Stimulated activated CD8-positive, alpha-beta memory T cell treated with anti-CD3 and anti-CD28 coated beads, Interleukin-7, amount 100 ng/mL, for 1 hour (primary cell): ENCODE measurements at places on chromosomes 11 and 22.

DNA sequence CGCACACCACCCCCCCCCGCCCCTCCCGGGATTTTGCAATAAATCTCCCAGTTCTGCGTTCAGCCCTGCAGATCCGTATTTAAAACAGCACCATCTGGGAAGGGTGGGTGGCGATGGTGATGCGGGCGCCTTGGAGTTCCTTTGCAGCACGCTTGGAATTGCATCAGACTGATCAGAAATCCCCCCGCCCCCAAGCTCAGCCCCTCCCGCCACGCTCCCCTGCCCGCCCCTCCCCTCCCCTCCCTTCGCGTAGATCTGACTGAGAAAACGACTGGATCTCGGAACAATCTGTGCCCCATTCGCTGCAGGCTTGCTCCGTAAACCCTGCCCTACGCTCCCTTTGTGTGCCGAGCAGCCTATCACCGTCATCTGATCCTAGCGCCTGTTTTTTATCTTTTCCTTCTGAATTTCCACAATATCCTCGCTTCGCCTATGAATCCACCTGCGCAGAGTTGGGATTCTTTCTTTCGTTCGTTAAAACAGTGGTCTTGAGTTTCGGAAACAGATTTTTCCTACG lies 18.1 kb upstream of the BDNF start:
- no peak for DNase-seq

GRCh38 chr22:44328762-44329161 lies 16.0 kb upstream of the SHISAL1 start:
- DNase-seq = no peak

GRCh38 chr11:67054836-67055523 lies 1.7 kb upstream of the RHOD start:
- no peak for DNase-seq

DNA sequence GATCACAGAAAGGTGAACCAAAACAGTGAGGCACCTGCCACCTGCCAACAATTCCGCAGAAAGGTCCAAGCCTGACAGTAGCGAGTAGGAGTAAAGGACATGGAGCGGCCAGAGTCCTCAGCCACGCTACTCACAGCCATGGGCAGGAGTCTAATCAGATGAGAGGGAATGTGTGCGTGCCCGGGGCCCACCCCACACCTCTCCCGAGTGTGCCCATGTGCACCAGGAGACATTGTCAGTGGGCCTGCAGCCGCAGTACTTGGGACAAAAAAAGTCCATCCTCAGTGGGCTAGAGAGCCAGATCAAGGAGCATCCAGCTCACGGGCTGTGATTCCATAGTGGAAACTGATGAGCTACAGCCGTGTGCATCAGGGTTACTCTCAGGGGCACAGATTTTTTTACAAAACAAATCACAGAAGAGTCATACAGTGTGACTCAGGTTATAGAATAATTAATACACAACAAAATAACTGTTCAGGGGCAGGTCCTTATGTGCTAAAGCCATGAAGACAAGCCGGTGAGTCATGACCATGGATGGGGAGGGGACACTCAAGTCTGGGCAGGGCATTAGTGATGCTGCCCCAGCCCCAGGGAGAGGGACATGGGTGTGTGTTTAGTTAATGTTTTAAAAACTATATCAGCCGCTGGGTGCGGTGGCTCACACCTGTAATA lies 12.0 kb downstream of the SART1 start:
- no peak for DNase-seq

DNA sequence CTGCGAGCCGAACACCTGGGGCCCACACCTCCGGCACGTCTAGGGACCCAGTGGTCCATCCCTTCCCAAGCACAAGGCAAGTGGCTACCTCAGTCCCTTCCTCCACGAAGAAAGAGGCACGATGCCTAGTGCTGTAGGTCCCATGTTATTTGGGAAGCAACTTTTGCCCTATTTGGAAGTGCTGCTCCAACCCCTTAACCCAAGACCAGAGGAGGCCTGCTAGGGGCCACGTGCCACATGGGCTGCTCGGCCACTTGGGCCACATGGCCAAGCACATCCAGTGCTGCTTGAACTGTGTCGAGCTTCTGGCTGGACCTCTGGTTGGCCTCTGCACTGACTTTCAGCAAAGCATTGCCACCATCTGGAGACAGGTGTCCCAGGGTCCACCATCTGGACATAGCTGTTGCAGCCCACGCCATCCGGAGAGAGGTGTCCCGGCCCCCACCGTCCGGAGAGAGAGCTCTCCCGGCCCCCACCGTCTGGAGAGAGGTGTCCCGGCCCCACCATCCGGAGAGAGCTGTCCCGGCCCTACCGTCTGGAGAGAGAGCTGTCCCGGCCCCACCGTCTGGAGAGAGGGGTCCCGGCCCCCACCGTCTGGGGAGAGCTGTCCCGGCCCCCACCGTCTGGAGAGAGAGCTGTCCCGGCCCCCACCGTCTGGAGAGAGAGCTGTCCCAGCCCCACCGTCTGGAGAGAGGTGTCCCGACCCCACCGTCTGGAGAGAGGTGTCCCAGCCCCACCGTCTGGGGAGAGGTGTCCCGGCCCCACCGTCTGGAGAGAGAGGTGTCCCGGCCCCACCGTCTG lies 6.5 kb upstream of the B4GALNT4 start:
- DNase-seq = no peak

DNA sequence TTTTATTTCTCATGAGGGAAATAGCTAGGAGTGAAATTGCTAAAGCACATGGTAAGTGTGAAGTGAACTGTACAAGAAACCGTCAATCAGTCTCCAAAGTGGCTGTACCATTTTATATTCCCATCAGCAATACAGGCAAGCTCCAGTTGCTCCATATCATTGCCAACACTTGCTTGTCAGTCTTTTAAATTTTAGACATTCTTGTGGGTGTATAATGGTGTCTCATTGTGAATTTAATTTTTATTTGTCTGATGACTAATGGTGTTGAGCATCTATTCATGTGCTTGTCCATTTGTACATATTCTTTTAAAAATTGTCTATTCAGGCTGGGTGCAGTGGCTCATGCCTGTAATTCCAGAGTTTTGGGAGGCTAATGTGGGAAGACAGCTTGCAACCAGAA lies 34.1 kb upstream of the SMCO4 start:
- DNase-seq = no peak

- DNase-seq = no peak
Observed at GRCh38 chr22:19291218-19291579, 320 bp downstream of the CLTCL1 start.

GRCh38 chr11:125426818-125427528 lies 69.1 kb downstream of the FEZ1 start:
- DNase-seq = no peak

GRCh38 chr11:34068111-34068510 lies 16.6 kb downstream of the CAPRIN1 start:
- DNase-seq = no peak

GRCh38 chr22:37212174-37212906 lies at the start of gene SSTR3:
Gene SSTR3 (minus strand): TSS chr22:37212477. CDS start chr22:37207803, 4,674 bp downstream.
- no peak for DNase-seq

DNA sequence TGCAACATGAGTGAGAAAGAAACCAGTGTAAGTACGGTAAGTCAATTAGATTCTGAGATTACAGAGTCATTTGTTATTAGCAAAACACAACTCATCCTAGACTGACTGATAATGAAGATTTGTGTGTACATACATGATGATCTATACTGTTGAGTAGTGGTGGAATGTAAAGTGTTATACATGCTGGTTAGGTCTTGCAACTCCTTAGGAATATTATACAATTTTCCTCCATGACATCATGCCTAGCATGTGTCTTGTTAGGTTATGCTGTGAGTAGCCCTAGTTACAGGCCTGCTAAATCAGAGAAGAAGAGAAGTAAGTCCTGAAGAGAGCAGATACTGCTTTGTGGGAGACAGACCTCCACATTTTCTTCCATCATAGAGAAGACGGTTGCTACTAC lies 880.6 kb downstream of the LUZP2 start:
- DNase-seq = no peak

DNA sequence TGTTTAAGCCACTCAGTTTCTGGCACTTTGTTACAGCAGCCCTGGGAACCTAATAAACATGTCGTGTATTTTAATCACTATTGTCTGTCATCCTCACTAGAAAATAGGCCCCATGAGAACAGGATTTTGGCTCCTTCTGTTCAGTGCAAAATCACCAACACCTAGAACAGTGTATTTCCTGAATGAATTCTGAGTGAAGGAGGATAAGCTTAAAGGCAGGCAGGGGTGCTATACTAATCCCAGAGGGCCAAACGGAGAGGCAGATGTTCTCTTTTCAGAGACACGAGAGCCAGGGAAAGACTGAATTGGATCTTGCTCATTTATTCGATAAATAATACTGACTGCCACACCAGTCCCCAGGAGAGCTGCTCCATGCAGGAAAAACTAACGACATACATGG lies 10.4 kb downstream of the SMCO4 start:
- no peak for DNase-seq

GRCh38 chr11:114263513-114264170 lies 32.6 kb upstream of the NNMT start:
- DNase-seq = no peak

DNA sequence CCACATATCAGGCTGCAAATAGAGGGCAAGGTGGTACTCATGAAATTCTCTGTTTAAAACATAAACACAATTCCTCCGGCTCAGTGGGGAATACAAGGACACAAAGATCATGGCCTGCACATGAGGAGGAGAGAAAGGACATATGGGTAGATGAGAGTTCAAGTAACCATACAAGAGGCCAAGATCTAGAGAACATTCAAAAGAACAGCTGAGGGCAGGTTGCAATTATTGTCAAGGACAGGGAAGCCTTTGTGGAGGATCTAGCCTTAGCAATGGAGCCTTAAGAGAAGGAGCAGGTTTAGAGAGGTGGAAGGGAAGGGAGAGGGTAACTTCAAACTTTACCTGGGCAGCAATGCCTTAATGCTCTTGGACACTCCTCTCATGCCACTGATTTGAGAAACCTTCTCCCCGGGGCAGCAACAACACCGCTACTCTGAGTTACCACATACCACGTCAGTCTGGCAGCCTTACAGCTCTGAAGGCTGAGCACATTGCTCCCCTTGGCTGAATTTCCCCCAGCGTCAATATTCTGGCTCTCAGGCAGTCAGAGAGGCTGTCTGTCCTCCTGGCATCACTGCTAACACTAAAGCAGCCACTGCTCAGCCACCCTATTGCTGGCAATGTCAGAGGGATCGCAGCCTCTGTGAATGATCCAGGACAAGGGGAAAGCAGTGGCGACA lies 55.5 kb downstream of the CLPB start:
- no peak for DNase-seq

DNA sequence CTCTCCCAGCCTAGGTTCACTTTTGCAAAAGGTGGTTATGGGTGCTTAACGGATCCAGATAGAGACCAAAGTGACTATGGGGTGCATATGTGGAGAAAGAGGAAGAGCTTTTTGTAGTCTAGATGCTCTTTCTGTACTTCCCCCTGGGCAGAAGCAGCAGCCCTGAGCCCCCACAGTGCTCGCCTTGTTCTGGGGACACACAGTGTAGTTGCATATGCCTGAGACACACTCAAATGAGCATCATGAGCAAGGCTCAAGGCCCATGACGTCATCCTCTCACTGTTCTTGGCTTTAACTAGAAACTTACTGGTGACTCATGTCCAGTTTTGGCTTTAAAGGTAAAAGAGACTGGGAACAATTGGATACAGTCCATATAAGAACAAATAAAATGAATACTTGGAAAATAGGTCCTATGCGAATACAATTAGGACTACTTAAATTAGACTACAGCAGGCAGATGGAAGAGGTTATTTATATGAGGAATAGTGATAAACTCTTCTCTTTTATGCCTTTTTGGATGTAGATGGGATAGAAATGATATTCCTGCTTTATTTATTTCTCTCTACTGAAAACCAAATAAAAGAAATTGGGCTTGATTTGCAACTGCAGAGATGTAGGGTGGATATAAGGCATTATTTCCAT lies 20.1 kb upstream of the PEX26 start:
- DNase-seq = no peak

DNA sequence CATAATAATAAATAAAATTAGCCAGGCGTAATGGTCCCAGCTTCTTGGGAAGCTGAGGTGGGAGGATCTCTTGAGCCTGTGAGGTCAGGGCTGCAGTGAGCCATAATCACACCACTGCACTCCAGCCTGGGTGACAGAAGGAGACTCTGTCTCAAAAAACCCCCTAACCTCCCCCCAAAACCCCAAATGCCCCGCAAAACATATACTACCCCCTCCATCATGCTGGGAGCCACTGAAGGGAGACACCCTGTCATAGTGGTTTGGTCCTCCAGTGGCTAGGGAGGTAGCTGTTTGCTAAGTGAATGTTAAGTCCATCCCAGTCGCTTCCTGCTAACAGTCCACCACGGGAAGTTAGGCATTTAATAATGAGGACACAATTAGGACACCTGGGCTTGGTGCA lies 125.0 kb downstream of the ABTB2 start:
- DNase-seq = no peak

GRCh38 chr11:11845071-11845470 lies 3.3 kb downstream of the USP47 start:
- no peak for DNase-seq

DNA sequence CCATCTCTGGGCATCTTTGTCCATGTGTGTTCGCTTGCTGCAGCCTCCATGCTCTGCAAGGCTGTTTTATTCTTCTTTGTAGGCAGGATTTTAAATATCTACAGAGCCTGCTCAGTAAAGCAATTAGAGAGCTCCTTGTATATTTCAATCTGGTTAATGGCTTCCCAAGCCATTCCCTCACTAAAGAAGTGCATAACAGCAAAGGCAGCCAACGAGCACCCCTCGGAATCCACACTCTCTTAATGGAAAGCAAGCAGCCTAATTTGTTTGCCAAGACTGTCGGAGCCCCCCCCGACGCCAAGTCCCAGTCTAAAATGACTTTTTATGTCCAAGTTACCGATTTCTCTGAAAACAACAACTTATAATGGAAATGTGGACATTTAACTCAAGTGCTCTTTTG lies 123.6 kb downstream of the ARL14EP start:
- no peak for DNase-seq

- no peak for DNase-seq
Observed at GRCh38 chr22:50141891-50142363, 28.6 kb upstream of the PANX2 start.

GRCh38 chr22:20101638-20102037 lies 14.3 kb upstream of the RANBP1 start:
- no peak for DNase-seq

GRCh38 chr11:17602105-17603001 lies 55.3 kb downstream of the OTOG start:
- no peak for DNase-seq

DNA sequence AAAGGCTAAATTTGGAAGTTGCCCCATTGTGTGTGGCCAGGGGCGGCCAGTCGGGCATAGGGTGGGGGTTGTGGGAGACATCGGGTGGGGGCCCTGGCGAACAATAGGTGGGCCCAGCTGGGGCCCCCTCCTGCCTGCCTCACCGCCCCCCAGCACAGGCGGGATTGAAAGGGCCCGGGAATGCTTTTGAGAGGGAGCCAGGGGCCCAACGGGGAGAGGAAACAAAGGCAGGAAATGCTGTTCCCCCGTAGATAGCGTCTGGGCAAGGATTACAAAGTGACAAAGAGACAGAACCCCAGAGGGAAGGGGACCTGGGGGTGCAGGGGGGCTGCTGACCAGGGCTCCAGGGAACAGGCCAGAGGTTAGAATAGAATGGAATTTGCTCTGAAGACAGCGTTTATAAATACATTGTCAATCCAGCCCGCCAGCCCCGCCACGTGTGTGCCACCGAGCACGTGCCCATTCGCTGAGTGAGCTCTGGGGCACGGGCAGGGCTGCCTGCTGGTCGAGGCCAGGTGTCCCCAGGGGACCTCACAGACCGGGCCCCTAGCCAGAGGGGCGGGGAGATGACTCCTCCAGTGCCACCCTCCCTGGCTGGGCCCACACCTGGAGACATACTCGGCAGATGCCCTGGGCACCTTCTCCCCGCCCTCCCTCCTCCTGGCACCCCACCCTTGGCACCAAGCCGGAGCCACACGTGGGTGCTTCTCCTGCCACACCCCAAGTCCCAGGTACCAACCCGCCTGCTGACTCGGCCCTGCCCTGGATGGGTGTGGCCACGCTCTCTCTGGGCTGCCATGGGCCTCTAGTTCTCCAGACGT lies 9.7 kb downstream of the PDGFB start:
- no peak for DNase-seq
